Suppressor macrophage treated with lipopolysaccharide for 1 hour (primary cell): ENCODE measurements at places on chromosomes 1 and 21.

DNA sequence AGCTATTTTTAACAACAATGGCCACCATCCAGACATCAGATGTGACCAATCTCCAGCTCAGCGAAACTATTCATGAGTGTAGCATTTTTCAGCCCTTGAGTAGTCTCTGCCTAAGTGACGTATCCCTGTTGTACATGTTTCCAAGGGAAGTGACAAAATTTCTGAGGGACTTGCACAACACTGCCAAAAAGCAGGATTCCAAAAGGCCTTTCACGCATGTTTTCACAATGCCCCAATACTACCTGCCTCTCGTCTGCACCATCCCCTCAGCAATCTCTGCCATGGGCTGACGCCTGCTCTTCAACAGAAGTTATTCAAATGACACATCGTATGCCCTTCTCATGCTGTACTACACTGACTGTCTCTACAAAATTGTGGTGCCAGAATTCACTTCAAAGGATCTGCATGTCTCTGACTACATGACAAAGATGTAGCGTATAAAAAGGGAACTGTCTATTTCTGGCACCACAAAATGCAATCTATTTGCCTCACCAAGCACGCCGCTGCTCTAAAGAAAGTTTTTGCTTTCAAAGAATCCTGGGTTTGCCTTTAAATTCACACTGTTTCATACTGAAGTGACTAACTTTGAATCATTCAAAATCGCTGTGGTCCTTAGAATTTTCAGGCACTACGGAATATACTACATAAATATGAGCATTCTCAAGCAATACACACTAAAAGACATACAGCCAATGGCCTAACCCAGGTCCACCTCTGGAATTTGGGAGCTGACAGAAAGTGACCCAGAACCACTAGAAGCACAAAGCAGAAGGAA, 32.9 kb downstream of the JAK1 start:
- DNase-seq = peak; percentile 95

DNA sequence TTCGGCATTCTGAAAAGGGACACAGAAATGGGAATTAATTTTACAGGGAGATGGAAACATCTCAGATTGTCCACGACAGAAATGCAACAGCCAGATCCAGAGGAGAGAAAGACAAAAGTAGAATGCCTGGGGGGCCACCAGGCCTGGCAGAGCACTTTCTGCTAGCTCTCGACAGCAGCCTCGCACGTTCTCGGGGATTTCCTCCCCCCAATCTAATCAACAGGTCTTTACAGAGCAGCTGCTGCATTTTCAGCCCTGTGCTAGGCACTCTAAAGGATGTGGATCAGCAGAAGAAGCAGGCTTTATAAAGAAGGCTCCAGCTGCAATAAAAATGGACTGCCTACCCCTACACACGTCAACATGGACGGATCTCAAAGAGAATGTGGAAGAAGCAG, 10.6 kb downstream of the CSRP1 start:
- DNase-seq = no peak

- no peak for DNase-seq
These were observed 204.2 kb downstream of the KCNT2 start for GRCh38 chr1:196403803-196404690.

DNA sequence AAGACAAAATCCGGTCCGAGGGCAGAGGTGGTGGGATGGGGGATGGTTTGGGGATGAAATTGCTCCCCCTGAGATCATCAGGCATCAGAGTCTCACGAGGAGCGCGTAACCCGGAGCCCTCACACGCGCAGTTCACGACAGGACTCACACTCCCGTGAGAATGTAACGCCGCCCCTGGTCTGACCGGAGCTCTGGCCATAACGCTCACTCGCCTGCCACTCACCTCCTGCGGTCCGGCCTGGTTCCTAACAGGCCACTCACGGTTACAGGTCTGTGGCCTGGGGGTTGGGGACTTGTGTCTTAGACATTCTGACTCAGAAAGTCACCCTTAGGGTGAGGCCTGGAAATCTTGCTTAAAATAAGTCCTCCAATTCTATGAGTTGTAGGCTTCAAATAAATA, 19.8 kb downstream of the MAP1LC3C start:
- DNase-seq = no peak

DNA sequence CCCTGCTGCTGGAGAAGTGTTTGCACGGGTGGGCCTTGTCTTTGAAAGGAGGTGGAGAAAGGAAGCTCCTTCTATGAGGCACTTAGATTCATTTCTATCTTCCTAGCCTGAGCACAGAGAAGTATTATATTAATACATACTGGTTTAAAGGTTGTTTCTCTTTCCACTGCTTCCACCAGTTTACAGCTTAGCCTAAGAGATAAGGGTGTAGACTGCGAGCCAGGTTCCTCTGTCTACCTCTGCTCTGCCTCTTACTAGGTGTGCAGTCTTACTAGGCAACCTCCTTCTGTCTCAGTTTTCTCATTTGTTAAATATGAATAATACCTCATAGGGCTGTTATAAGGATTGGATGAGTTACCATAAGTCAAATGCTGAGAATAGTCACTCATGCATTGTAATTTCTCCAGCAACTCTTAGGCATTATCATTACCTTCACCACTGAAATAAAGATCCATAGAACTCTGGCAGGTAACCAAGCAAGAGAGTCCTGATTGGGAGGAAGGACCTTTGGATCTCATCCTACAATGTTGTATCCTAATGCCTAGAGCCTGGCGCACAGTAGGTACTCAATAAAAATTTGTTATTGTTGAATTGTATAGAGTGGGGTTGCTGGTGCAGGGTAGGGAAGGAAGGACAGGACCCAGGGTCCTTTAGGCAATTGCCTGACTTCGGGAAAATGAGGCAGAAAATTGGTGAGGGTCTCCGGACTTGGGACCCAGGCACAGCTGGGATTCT, 95.1 kb downstream of the TBX19 start:
- DNase-seq = no peak

DNA sequence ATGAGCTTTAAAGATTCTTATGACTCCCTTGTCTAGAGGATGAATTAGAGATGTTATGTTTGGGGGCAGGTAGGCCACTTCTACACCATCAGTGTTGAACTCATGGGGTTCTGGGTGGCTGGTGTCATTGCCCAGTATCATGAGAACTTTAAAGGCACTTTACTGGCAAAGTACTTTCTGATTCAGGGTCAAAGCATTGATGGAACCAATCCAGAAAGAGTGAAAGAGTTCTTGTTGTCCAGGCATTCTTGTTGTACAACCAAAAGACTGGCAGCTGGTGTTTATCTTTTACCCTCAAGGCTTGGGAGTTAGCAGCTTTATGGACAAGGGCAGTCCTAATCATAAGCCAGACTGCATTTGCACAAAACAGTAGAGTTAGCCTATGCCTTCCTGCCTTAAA, 673.0 kb downstream of the USP25 start:
- DNase-seq = no peak

GRCh38 chr1:85264150-85264549, 4.7 kb upstream of the C1orf52 start:
- no peak for DNase-seq

DNA sequence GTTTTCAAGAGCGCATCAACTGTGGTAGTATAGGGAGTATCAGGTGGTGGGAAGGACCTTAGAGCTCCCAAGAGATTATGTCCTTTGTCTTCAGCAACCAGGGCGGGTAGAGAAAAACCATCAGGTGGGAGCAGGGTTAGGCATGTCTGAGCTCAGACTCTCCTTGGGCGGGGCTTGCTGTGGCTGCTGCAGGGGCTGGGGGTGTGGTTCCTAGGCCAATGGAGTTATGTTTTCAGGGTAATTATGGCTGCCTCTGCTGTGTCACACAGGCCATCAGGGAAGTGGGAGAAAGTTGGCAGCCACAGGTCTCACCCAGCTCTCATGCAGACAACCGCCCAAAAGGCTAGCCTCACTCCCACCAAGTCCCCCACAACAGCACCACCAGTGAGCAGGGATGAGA, 74.9 kb downstream of the FCRL5 start:
- DNase-seq = no peak

DNA sequence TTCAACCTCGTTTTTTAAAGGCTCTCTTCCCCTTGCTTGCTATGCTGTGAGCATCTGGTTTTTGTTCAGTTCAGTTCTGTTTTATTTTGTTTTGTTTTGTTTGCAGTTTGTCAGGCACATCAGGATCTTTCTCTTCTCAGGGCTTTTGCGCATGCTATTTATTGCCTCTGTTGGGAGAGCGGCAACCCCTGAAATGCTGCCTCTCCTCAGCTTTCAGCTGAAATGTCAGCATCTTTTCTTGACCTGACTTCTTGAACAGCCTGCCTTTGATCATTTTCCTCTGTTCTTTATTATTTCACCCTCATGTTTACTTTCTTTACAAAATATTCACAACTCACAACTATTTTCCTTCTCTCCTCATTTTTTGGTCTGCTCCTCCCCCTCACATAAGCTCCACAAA, 50.4 kb upstream of the RC3H1 start:
- DNase-seq = no peak

- DNase-seq = no peak
These were observed 75.5 kb downstream of the MORN1 start for GRCh38 chr1:2315674-2316450.

DNA sequence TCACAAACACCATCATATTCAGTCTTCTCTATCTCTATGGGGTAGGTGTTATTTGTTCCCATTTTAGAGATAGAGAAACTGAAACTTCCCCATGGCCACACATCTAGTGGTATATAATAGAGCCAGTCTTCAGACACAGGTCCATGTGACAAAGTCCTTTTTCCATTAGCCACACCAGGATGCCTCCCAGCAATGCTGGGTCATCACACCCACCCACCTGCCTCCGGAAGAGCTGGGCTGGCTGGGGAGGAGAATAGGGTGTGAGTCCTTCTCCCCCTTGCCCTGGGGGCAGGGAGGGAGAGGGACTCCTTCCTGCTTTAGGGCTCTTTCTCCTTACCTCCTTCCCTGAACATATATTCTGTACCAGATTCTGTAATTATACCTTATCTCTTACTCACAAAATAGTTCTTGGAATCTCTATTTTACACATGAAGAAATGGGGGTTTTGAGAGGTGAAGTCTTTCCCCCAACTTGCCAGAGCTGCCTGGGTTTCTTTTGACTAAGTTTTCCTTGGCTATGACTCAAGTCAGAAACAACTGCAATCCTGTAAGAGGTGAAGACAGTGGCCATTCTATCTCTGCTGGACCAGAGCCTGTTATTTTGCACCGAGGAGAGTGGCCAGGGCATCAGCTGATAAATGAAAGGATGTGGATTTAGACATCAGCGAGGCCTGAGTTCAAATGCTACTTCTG, 30.0 kb downstream of the SOX13 start:
- peak; percentile 61 for DNase-seq

GRCh38 chr1:12143631-12144155, 23.1 kb upstream of the TNFRSF1B start:
- DNase-seq = peak; percentile 100

DNA sequence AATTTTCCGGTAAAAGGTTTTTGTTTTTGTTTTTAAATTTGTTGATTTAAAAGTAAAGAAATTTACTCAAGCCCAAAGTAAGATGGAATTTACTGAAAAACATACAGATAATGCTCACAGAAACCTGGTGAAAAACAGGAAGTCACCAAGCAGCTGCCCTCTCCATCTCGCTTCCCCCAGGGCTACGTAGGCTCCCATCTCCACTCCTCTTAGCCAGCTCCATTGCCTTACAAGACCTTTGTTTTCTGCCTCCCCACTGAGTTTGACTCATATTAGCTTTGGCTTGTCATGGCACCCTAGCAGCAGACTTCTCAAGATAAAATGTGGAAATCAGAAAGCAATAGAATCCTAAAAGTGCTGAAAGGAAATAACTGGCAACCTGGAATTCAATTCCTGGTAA, 57.9 kb downstream of the PHTF1 start:
- DNase-seq = peak; percentile 22

- peak; percentile 69 for DNase-seq
These were observed 581 bp downstream of the ETV3 start for GRCh38 chr1:157137408-157138219.

GRCh38 chr1:186790101-186790500, 38.6 kb upstream of the PLA2G4A start:
- no peak for DNase-seq

GRCh38 chr1:53368314-53369033, 40.6 kb upstream of the LRP8 start:
- DNase-seq = no peak

- DNase-seq = no peak
These were observed 8.5 kb upstream of the DMBX1 start for GRCh38 chr1:46480959-46481646.

- DNase-seq = no peak
These were observed 72.4 kb downstream of the KCNJ15 start for GRCh38 chr21:38329162-38329561.

GRCh38 chr1:20546637-20547036, 5.7 kb upstream of the FAM43B start:
- DNase-seq = no peak

- no peak for DNase-seq
These were observed 13.2 kb upstream of the TUFT1 start for GRCh38 chr1:151526735-151527525.

- no peak for DNase-seq
These were observed 74.9 kb upstream of the ANGPTL1 start for GRCh38 chr1:178945763-178946266.

DNA sequence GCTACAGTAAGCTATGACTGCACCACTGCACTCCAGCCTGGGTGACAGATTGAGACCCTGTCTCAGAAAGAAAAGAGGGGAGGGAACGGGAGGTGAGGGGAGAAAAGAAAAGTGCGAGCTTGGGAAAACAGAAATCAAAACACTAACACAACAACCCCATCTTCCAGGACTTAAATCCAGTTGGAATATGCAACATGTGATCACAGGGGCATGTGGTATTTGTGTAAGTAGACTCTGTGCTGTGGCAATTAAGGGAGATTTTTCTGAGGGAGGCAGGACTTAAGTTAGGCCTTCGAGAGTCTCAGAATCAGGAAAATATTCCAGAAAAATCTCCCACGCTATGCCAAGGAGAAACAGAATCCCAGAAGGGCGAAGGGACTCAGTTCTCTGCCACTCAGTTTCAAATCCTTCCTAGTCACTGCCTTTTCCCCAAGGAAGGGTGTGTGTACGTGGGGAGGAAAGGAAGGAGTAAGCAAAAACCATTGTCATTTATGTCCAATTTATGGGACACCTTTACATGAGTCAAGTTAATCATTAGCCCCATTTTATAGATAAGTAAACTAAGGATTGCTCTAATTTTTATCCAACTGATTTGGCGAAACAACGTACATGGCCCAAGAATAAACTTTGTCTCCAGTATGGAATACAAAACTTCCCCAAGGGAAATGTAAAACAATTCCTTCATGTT, 12.3 kb downstream of the ID3 start:
- DNase-seq = no peak

DNA sequence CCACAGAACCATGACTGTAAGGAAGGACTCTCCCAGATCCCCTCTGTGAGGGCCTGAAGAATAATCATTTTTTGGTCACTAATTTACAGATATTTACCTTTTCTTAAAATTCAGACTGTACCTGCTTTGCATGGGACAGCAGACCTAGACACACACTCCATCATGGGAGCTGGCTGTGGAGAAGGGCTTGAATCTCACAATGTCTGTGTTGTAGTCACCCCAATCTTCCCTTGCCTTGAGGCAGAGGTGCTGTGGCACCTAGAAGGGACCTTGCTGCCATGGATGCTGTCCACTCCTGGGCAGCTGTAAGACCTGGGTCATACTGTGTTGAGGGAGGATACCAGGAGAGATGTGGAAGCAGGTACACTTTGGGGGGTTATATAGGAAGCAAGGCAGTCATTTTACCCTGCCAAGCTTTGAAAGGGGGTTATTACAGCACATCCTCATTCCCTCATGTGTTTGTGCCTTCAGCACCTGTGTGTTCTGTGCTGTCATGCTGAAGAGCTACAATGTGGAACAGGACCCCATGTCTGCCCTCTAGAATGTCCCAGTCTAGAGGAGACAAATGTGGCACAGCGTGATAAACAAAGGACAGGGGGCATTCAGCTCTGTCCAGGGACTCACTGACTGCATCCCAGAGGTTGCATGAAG, 27.1 kb downstream of the TRAF5 start:
- no peak for DNase-seq

GRCh38 chr21:46553993-46554392, 50.9 kb downstream of the S100B start:
- no peak for DNase-seq
